ENCODE measurements at places on chromosomes 12 and 14.

DNA sequence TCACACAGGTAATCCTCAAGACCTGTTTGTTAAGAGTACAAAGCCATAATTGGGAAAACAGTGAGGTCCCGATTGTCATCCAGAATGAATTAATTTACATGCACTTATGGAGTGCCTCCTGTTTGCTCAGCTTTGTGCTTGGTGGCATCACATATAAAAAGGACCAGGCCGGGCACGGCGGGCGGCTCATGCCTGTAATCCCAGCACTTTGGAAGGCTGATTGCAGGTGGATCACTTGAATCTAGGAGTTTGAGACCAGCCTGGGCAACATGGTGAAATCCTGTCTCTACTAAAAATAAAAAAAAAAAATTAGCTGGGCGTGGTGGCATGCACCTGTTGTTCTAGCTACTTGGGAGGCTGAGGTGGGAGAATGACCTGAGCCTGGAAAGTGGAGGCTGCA is 247.4 kb downstream of the CACNA1C start:
- DNase-seq = no peak

DNA sequence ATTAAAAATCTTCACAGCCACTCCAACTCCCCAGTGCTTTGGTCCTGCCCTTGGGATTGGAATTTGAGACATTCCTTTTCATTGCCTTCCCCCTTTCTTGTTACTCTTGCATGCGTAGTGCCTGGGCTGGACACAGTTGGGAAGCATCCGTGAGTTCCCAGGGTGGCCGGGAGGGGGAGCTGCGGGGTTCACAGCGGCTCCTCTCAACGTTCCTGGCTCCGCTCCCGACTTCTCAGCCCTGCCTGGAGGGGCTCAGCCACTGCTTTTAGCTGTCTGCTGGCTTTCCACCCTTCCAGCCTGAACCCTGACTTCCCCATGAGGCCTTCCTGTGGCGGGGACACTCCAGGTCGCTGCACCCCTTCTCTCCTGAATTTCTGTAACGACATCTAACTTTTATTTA is 3.2 kb downstream of the TEX52 start:
- peak; percentile 42 for DNase-seq

GRCh38 chr12:76340680-76341435 is 7.4 kb downstream of the BBS10 start:
- no peak for DNase-seq

- DNase-seq = no peak
Observed at GRCh38 chr12:31021809-31022494, 51.7 kb upstream of the DDX11 start.

DNA sequence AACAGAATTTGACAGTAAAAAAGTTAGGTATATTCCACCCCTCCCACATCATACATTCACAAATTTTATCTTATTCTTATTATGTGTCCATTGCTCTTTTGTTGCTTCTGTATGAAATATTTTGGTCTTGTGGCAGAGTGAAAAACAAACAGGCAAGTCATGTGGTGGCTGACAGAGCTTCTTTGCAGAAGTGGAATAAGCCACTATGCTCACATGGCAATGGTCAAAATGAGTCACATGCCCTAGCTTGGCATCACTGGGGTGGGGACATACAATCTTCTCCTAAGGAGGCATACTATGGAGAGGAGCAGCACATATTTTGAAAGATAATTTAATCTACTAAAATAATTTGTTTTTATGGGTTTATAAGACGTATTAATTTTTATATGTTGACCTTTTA is 27.7 kb upstream of the CMA1 start:
- no peak for DNase-seq

DNA sequence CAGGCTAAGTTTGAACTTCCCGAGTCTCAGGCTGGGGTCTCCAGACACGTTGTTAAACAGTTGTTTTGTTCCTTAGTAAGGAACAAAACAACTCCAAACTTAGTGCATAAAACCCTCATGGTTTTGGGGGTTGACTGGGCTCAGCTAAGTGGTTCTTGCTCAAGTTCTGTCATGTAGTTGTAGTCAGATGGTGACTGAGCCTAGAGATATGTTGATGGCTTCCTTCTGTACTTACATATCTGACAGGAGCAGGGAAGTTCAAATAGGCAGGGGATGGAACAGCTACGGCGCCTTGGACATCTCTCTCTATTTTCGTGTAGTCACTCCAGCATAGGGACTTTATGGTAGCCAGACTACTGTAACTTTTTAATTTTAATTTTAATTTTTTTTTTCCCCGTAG is 45.7 kb downstream of the SPATS2 start:
- DNase-seq = no peak

GRCh38 chr14:38168416-38168815 is 39.3 kb upstream of the SSTR1 start:
- DNase-seq = no peak

DNA sequence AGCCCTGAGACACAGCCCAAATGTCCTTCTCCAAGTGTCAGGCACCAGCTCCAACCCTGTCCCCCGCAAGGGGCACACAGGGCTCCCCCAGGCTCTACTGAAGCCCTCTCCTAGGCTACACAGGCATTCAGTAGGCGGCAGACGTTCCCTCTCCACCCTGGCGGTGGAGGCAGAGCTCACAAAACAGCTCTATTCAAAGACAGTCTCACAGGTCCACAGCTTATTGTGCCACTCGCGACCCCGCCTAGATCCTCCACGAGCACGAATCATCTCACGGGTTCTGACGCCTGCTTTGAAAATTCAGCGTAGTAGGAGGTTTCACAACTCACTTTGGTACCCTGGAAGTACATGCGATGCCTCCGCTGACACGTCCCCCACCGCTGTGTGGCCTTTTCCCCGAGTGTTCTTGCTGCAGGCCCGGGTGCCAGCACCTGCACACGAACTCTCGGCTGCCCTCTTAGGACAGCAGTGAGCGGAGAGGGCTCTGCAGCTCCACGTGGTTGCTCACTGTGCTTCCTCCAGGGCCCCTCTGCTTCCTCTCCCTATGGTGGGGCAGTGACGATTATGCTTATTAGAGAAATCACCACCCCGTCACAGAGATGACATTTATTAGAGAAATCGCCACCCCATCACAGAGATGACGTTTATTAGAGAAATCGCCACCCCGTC is 78.5 kb downstream of the ADGRD1 start:
- DNase-seq = no peak

All from hippocampal formation (tissue), 2 donors.